Right cardiac atrium (tissue), 5 donors: ENCODE measurements at places on chromosomes 13 and 19. TPM values are rescaled to one million over a fixed set of nuclear protein-coding genes. Genes with fewer than 3 reads are reported as not detected.

The LENG9 gene
- total RNA-seq, result 2.1 TPM

The PLIN5 gene
- 60.3 TPM for total RNA-seq

DNA sequence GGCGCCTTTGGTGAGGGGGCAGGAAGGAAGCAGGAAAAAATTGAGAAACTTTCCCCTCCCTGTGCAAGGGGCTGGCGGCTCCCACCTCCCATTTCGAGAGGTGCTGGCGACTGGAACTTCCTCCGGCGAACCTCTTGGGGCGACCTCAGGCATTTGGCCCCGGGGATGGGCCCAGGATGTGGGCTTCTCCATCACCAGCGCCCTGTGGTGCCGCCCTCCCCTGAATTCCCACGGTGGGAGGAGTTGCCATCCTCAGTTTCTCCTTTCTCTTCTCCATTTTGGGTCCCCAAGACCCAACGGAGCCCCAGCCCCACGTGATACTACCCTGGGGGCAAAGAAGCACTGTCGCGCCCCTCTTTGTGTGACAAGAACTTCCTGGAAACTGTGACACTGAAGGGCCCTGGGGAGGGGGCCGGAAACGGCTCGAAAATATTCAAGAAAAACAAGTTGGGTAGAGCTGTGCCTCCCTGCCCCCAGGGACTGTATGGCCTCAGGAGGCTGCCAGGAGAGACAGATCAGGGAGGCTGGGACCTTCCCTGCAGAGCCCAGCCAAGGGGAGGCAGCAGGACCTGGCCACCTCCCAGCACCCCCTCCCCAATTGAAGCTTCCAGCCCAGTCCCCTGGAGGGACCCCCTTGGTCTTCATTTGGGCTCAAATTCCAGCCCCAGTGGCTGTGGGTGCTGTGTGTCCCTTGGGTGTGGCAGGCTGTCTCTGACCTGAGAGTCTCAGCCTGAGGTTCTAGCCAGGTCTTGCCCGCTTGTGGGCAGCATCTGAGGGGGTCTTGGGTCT, 16.2 kb upstream of the AP1M2 start:
- DNase-seq, result peak; percentile 57

The BCAM gene
- total RNA-seq, result 89.9 TPM

The CYP4F3 gene
- 0.25 TPM for total RNA-seq

- no peak for DNase-seq
These were observed 174.6 kb downstream of the ITGBL1 start for GRCh38 chr13:101626925-101627555.

GRCh38 chr19:10727685-10728201, 9.9 kb downstream of the DNM2 start:
- peak; percentile 20 for DNase-seq

The DIAPH3 gene
- 0.40 TPM for total RNA-seq

- DNase-seq, result peak; percentile 63
These were observed 12.6 kb downstream of the MKNK2 start for GRCh38 chr19:2038284-2039088.

The KCTD15 gene
- total RNA-seq, result 10.9 TPM

The LRG1 gene
- total RNA-seq, result 1.1 TPM

GRCh38 chr13:21453387-21454081, 5.6 kb downstream of the ZDHHC20 start:
- no peak for DNase-seq

DNA sequence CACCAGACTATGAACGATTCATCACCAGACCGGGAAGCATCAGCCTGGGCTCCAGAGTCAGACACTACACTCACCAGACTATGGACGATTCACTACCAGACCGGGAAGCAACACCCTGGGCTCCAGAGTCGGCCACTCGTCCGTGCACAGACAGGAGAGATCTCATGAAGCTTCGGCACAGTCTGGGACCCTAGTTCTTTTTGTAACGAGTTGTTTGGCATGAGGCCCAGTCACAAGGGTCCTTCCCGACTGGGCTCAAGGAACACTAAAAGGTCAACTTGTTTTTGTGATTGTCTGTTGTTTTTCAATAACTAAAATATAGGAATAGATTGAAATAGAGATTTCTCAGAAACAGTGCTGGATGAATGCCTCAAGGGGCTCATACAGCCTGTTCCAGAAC, 1141.6 kb upstream of the MIR17HG start:
- DNase-seq, result no peak

DNA sequence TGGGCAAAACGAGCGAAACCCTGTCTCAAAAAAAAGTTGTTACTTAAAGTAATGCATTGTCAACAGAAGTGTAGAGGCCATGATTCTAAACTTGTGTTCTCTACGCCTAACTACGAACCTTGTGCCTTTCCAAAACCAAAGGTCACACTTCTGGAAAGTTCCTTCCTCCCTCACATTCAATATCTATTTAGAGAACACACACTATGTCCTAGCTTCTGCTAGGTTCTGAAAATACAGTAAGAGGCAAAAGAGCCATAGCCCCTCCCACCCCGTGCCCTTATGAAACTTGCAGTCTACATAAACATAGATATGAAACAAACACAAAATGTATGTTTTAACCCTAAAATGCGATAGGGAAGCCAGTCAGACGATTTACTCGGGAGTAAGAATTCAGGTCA, 36.4 kb downstream of the RNF6 start:
- no peak for DNase-seq

The THSD1 gene
- total RNA-seq, result 5.4 TPM

The YJEFN3 gene
- total RNA-seq, result 1.3 TPM

DNA sequence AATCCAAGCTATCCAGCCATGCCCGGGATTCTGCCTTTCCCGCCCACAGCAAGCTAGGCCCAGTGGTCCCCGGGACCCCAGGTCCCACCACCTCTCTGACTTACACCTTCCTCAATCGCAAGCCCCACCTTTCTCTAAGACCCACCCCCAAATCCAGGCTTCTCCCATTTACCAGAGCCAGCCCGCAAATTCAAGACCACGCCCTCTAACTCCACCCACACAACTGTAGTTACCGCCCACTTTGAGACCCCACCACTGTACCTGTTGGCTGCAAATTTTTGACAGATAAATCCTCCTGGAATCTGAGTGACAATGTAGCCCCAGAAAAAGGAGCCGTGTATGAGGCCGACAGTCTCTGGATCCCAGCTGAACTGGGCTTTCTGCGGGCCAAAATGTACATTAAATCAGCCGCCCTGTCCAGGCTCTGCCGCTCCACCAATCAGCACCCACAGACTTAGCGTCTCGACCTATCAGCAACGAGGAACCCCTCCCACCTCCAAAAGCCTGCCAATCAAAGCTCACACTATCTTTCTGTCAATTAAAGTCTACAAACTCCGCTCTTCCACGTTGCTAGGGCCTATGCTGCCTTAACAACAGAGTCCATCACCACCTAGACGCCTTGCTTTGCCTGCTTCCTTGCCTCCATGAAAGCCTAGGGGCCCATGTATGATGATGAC, 6.3 kb downstream of the SLC17A7 start:
- no peak for DNase-seq

DNA sequence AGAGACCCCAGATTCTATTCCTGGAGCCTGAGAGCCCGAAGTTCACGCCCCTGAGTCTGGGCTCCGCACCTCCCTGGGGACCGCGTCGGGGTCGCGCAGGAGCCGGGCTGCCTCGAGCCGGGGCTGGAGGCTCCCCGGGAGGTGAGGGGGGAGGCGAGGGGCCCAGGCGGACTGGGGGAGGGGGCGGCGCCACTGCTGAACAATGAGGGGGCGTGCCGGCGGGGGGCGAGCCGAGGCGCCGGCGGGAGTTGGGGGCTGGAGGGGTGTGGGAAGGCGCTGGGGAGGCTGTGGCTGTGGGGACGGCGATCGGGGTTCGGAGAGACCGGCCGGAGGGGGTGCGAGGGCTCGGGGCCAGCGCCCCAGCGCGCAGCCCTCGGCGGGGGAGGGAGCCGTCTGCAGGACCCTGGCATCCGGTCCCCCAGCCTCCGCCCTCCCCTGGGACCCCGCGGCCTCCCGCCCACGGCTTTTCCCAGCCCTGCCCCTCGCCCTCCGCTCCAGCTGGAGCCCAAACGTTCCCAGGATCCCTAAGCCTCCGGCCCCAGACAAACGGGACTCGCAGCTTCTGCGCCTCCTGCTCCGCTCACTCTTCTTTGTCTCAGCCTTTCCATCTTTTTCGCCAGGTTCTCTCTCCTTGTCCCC, 922 bp downstream of the PLEKHG2 start:
- peak; percentile 92 for DNase-seq

GRCh38 chr13:102195566-102196462, 206.0 kb downstream of the FGF14 start:
- DNase-seq, result no peak

GRCh38 chr13:48559638-48560320, 26.9 kb upstream of the RCBTB2 start:
- DNase-seq, result no peak

DNA sequence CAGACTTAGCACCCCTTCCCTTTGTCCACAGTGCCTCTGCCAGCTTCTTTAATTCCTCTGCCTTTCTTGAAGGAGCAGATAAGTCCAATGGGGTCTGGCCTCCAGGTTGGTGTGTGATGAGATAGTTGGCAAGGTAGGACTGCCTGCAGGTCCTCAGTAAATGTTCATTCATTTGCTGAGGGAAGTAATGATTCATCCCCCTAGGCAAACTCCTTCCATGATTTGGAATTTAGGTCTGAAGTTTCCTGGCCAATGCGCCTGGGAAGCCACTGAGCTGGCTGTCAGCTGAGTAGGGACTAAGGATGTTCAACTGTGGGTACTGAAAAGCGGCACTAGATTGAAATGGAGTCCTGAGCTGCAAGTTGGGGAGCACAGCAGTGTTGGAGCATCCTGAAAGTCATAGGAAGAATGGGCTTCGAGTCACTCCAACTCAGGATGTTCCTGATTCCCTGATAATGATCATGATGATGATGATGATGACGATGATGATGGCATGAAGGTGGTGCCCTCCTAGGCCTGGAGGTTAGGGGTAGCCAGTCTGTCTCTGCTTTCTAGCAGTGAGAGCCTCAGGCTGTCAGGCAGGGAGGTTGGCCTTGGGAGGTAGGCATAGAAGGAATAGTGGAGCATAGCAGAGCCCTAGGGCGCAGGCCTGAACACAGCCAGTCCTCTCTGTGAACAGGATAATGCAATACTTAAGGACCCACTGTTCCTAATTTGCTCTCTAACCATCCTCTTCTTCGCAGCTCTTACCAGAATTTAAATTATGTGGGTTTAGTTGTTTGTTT, 44.7 kb downstream of the COL4A2 start:
- DNase-seq, result no peak

DNA sequence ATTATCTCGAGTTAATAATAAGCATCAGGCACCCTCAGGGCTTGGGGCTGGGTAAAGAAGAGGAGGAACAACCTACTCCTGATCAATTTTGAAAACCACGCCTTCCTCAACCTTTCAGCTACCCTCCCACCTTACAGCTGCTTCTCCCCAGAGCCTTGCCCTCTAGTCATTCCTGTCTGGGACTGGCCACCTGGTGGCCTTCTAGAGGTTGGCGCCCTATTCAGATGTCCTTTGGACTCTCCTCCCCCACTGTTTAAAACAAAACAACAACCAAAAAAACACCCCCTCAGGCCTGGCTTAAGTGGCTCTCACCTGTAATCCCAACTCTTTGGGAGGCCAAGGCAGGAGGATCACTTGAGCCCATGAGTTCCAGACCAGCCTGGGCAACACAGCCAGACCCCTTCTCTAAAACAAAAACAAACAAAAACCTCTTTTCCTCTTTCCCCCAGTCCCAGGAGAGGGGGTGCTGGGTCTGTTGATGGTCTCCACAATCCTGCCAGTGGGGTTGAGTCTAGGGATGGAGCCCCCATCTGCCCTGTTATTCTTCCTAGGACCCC, 62.3 kb downstream of the CCDC70 start:
- no peak for DNase-seq

The SHD gene
- total RNA-seq, result 68.1 TPM

DNA sequence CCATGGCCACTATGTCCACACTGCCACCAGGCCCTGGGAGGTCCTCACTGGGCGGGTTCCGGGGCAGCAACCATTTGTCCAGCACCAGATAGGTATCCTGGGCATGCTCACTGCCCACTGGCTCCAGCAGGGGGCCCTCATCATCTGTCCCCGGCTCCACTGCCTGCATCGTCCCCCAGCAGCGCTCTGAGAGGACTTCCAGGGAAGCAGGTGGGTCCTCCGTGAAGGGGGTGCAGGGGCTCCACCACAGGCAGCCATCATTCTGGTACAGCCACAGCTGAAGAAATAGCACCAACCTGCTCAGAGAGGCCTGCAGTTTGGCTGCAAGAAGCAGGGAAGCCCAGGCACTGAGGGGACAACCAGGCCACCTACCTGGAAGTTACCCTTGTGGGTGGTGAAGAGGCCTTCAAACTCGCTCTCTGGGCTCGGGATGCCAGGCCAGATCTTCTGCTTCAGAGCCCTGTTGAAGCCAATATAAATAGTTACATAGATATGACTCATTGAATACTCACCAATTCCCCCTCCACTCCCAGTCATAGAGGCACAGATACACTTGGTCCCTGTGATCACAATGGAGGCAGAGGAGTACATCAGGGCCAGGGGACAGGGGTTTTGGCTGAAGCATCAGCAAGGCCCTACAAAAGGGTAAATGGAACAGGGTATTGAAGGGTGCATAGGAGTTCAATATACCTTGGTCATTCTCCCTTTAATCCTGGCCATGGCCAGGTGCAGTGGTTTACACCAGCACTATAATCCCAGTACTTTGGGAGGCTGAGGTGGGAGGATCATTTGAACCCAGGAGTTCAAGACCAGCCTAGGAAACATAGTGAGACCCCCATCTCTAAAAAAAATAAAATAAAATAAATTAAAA, 4.1 kb downstream of the SWSAP1 start:
- DNase-seq, result peak; percentile 80

DNA sequence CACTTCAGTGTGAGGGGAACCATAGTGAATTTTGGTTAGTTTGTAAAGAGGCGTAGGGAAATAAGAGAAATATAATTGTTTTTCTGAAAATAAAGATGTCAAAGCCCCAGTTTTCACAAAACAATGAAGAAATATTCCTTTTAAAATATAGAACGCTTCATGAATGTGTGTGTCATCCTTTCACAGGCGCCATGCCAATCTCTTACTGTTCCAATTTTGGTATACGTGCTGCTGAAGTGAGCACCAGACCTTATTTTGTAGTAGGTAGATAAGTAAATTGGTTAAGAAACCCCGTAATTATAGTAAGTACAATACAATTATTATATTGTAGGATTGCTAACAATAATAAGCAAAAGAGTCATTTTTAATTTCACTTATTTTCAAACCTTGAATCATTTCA, 43.3 kb downstream of the NAA16 start:
- DNase-seq, result no peak

GRCh38 chr19:35641515-35642151, at the start of gene ETV2:
Gene ETV2, plus strand, starts transcription at chr19:35641745. Its CDS starts 716 bp downstream, at chr19:35642461.
- peak; percentile 77 for DNase-seq

GRCh38 chr13:72104656-72105180, 237.7 kb upstream of the DACH1 start:
- no peak for DNase-seq

The INTS6 gene
- 24.0 TPM for total RNA-seq

- no peak for DNase-seq
These were observed 235.1 kb downstream of the UQCRFS1 start for GRCh38 chr19:28977826-28978225.
